ENCODE measurements at places on chromosomes 1 and 21. TPM values are rescaled to one million over a fixed set of nuclear protein-coding genes. Genes with fewer than 3 reads are reported as not detected.

RNF186 gene
- not detected for total RNA-seq

CFH gene
- 44.9 TPM for total RNA-seq

GBP2 gene
- total RNA-seq = 15.4 TPM

MAPKAPK2 gene
- total RNA-seq = 33.5 TPM

CNKSR1 gene
- 6.9 TPM for total RNA-seq

DCST1 gene
- total RNA-seq = 0.10 TPM

TMEM82 gene
- not detected for total RNA-seq

AQP10 gene
- total RNA-seq = 0.20 TPM

OPRD1 gene
- 0.20 TPM for total RNA-seq

DNA sequence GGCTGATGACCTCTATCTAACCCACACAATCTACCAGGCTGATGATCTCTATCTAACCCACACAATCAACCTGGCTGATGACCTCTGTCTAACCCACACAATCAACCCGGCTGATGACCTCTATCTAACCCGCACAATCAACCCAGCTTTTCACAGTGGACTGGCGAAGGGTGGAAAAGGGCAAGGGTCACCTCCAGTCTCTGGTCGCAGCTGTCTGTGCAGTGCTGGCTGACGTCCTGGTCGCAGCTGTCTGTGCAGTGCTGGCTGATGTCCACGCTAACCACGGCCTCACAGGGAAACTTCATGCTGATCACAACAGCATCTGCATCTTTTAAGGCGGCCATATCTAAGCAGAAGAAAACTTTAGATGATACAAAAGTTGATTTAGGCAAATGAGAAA is 12.2 kb upstream of the CCDC27 start:
- DNase-seq = no peak

GRCh38 chr1:7372477-7373120 is 398.5 kb upstream of the VAMP3 start:
- DNase-seq = no peak

GRCh38 chr1:207069858-207070506 is 16.9 kb downstream of the PFKFB2 start:
- DNase-seq = no peak

GRCh38 chr21:29238967-29239290 is 59.8 kb upstream of the BACH1 start:
- no peak for DNase-seq

DNA sequence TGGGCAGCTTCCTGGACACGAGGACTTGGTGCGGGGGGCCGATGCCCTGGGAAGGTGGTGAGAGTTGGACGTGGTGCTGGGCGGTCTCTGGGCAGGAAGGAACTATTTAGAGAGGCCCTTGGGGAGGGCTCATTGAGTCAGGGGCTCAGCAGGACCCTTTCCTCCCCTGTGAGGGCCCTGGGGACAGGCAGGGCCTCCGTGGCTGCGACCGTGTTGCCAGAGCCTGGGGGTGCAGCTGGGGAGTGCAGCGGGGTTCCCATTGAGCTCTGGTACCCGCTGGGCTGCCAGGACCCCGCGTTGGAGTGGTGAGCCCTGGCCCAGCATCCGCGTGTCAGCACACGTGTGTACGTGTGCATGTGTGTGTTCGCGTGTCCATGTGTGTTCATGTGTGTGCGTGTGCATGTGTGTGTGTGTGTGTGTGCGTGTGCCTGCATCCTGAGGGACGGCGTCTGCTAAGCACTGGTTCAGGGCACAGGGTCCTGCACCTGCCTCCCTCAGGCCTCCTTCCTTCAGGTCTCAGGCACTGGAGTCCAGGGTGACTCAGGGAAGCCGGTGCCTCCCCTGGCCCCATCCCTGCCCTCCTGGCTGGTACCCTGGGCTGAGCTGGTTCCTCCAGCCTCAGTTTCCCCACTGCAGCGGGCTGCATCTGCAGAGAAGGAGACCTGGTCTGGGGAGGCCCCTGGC is 10.7 kb downstream of the RNF223 start:
- no peak for DNase-seq

- no peak for DNase-seq
Observed at GRCh38 chr1:78168306-78168705, 122.5 kb downstream of the GIPC2 start.

GRCh38 chr1:197774466-197775281 is 606 bp downstream of the DENND1B start:
- DNase-seq = no peak

- DNase-seq = no peak
Observed at GRCh38 chr1:6048179-6048867, 2.6 kb downstream of the KCNAB2 start.

- DNase-seq = peak; percentile 78
Observed at GRCh38 chr1:27525296-27526272, 35.6 kb upstream of the WASF2 start.

DNA sequence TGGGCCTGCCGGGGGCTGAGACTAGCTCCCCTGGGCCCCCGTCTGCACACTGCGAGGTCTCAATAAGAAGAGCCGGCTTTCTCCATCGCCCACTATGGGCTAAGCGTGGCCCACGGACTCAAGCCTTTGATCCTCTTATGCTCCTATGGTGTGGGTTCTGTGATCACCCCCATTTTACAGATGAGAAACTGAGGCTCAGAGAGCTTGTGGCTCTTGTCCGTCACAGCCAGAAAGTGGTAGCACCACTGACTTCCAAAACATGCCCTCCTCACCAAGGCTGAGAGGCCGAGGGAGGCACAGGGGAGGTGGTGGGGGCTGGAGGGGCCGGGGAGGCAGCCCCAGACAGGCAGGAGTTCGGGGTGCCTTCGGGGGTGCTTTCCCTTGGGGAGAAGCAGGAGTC is 39.0 kb upstream of the CASZ1 start:
- no peak for DNase-seq

GRCh38 chr1:65339866-65340468 is 30.6 kb downstream of the DNAJC6 start:
- DNase-seq = no peak

DNA sequence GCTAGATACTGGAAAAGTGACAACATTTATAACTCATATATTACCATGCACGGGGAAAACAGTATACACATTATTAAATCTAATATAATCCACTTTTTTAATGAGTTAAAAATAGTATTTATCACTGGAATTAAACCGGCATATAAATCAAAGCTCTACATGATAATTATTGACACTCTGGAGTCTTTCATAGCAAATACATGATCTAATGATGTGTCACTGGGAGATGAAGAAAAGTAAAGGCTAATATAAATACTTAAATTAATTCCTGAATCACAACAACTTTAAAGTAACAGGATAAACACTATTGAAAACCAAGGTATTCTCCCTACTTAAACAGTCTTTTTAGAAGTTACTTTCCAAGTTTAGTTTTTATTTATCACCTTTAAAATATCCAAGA is 52.4 kb upstream of the ASPM start:
- DNase-seq = no peak

GRCh38 chr1:39262802-39263201 is 58.3 kb downstream of the MACF1 start:
- no peak for DNase-seq

DNA sequence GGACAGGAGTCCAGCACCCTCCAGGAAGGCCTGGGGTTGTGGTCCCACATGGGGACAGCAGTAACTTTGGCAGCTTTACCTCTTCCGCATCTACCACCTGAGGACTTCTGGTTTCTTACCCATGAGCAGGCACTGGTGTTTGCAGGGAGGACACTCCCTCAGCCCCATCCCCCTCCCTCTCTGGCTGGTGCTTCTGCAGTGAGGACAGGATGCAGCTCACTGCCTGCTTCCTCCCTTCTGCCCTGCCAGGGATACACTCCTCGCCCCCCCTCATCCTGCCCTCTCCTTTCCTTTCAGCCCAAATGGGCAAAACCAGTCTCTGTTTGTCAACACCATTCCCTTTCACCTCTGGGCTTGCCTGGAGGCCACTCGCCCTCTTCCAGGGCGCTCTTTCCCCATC is 62.4 kb downstream of the KIRREL1 start:
- no peak for DNase-seq

- DNase-seq = no peak
Observed at GRCh38 chr1:15680561-15681348, 3.4 kb upstream of the PLEKHM2 start.

DNA sequence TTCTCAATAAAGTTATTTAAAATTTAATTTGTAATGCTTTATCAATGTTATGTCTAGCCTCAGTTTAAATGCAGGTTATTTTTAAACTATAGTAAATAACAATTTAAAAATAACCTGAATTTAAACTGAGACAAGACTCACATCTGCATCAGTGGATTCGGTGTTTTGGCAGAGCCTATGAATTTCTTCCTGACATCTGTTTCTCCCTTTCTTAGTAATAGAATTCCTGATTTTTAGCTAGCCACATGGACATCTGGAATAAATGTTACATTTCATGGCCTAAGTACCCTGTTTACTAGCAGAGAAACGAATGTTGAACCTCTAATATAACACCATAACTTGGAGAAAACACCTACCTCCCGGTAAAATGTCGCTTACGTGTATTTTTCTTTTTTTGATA is 1141.6 kb upstream of the ADGRL2 start:
- DNase-seq = peak; percentile 4

DNA sequence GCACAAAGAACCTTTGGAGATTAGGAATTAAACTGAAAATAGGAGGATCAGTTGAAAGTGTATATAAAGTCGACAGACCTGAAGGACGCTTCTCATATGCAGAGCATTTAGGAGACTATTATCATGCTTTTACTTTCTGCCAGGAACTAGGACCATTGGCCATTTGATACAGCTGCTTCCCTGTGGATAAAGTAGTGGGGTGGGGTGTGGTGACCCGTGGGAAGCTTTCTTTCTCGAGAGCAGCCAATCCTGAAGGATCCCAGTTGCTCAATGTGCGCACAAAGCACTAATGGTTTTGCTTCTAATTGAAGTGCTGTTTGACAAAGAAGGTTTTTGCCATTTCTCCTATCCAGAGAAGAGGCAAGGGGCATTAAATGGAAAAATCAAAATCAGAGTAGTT is 14.9 kb upstream of the CD55 start:
- no peak for DNase-seq

- no peak for DNase-seq
Observed at GRCh38 chr1:209356976-209357377, 226.5 kb upstream of the CAMK1G start.

GRCh38 chr21:37381883-37382585 is 15.5 kb downstream of the DYRK1A start:
- DNase-seq = no peak

- no peak for DNase-seq
Observed at GRCh38 chr1:111289371-111289770, 1.3 kb upstream of the CHIA start.

DNA sequence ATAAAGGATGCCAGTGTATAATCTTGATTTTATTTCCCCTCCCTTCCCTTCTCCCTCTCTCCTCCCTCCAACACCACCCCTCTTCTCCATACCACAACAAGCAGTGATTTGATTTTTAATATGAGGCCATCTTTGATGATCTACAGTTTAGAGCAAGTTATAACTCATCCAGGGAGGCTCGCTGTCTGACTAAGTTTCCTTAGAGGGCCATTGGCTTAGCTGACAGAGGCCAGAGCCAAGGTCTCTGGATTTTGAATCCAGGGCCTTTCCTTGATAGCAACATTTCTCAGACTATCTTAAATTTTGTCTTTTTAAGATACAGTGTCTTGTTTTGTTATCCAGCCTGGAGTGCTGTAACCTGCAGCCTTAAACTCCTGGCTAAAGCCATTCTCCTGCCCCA is 431.0 kb upstream of the USP24 start:
- DNase-seq = no peak

DNA sequence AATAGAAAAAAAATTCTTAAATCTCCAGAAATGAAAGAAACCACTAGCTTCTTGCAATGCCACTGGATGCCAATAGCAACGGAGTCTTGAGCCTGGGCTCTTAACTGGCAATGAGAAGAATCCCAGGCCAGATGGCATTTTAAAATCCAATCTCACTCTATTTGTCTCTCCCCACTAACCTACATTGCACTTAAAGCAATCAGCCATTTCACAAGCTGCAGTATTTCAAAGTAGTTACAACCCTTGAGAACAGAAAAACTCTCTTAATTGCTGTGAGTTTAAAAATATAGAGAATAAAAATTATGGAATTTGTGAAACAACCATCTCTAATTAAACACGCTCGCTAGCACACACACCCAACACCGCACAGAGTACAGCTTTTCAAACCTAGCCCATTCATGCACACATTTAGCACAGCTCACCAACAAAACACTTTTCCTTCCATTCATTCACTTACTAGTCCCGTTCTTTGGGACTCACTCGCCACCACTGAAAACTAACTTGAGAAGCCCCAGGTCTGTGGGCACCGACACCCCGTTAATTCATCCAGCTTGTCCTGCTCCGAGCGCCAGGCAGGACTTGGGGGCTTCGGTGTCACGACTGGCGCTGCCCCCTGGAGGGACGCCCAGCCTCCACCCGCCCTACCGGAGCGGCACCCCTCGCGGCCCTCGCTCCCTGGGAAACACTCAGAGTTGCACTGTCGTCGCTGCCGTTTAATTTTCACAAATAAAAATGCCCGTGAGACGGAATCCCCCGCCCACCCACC is 1.0 kb downstream of the DDAH1 start:
- peak; percentile 9 for DNase-seq

- DNase-seq = peak; percentile 55
Observed at GRCh38 chr1:179709841-179710329, 33.2 kb upstream of the FAM163A start.

DNA sequence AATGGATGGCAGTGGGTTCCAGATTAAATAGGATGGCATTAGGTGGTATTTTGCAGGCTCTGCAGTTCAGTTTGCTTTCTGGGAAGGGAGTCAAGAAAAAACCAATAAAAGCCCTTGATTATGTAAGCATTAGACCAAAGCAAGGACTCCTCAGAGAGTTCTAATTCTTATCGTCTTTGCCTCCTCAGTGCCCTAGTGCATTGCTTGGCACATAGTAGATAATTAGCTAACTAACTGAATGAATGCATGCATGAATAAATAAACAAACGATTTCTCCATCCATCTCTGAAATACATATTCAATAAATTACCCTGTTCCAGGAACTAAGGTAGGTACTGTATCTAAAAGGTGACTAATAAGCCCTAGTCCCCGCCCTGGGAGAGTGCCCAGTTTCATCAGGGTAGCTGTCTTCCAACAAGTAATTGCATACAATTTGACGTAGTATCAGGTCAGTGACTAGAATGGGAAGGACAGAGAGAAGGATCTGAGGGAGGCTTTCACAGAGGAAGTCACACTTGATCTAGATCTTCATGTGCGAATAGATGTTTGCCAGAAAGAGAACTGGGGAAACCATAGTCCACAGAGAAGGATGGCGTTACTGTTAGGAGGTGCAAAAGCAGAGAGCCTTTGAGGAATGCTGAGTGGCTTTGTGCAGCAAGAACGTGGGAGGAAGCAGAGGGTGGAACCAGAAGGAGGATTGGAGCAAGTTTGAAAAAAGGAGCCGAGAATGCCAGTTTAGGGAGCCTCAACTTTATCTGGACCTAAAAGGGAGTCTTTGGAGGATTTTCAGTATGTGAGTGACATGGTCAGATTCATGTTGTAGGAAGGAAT is 111.4 kb downstream of the TBX19 start:
- DNase-seq = no peak

DNA sequence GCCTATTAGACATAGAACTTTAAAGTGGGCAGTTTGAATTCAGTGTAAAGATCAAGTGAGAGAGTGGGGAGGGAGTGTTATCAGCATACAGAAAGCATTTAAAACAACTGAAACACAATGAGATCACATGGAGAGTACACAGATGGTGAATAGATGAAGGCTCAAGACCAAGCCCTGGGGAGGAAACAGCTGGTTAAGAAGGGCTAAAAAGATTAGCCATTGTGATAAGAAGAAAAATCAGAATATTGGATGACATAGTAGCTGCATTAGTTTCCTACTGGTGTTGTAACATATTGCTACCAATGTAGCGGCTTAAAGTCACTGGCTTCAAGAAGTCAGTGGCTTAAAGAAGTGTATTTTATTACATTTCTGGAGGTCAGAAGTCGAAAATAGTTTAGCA is 443.4 kb upstream of the RGS18 start:
- no peak for DNase-seq

GRCh38 chr1:111730706-111731105 is 8.5 kb downstream of the INKA2 start:
- DNase-seq = no peak
